ENCODE measurements at places on chromosomes 7 and 10.

DNA sequence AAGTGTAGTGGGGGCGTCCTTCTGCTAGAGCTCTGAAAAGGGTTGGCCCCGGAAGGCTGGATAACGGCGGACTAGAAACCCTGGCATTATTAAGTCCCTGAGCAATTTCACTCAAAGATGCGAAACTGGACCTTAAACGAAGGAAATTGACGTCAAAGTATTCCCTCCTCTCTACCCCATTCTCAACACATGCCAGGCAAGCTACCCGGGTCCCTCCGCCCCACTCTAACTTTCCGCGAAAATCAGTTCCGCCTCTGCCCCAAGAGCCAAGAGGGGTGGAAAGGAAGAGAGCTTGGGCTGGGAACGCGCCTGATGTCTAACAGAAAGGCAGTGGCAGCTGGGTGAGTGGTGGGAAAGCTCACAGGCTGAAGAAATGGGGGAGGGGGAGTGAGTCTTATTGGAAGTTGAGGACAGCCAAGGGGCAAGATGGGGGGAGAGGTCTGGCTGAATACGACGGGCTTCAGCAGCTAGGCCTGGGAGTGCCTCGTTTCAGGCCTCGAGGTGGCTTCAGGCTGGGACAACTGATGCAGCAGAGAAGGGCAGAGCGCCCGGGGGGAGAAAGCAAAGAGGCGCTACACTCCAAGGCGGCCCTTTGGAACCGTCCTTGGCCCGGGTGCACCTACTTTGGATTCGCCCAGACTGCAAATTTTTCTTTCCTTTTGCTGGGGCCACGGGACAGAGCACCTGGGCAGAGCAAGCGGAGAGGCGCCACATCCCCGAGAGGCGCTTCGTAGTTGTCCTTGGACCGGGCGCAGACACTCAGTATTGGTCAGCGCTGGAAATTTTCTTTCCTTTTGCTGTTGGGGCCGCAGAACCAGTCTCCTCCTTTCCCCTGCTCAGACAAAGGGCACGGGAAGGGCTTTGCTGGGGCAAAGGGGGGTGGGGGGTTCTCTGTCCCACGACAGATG, 2.0 kb upstream of the FEZF1 start:
- DNase-seq = no peak

DNA sequence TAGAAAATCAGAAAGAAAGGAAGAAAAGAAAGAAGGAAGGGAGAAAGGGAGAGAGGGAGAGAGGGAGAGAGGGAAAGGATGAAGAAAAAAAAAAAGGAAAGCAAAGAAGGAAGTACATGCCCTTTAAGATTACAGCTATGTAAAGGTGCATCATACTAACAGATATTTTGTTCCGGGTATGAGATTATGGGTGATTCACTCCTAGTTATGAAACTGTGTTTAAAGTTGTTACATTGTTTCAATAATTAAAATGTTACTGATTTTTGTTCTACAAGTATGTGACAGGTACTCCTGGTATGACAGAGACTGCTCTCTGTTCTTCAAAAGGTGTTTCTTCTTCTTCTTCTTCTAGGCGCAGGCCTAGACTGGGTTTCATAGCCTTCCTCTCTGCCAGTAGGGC, 808.9 kb downstream of the GRID1 start:
- no peak for DNase-seq

GRCh38 chr10:22434521-22434920, 89.2 kb downstream of the SPAG6 start:
- DNase-seq = no peak

DNA sequence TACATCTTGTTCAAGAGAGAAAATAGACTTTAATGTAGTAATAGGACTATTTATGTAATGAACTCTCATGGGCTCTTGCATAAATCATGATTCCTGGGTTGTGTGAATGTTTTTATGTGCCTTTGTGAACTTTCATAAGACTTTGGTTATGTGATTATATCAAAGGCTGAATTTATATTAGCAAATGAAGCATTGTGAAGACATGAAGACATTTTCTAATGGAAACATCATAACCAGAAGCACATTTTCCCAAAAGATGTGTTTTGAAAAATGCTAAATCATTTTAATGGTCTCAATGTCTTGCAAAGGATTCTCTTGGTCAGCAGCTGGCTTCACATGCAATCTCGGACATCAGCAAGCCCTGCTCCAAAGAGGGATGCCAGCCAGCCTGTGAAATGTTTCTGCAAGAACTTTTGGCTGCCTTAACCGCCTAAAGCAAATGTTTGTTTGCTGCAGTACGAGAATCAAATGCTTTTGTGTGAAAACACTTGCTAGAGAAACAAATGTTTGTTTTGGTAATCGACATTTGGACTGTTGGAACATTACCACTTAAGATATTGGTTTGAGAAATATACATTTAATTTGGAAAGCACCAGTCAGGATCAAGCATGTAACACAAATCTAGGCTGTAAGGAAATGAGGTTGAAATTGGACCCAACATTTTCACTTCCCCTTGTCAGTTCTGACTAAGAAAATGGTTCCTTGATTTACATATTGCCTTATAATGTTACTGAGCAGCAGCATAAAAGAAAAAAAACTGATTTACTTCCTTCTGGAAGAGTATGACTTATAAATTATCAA, 102.1 kb downstream of the RTKN2 start:
- DNase-seq = peak; percentile 6

- no peak for DNase-seq
Observed at GRCh38 chr10:99869581-99870122, 87.2 kb downstream of the ABCC2 start.

DNA sequence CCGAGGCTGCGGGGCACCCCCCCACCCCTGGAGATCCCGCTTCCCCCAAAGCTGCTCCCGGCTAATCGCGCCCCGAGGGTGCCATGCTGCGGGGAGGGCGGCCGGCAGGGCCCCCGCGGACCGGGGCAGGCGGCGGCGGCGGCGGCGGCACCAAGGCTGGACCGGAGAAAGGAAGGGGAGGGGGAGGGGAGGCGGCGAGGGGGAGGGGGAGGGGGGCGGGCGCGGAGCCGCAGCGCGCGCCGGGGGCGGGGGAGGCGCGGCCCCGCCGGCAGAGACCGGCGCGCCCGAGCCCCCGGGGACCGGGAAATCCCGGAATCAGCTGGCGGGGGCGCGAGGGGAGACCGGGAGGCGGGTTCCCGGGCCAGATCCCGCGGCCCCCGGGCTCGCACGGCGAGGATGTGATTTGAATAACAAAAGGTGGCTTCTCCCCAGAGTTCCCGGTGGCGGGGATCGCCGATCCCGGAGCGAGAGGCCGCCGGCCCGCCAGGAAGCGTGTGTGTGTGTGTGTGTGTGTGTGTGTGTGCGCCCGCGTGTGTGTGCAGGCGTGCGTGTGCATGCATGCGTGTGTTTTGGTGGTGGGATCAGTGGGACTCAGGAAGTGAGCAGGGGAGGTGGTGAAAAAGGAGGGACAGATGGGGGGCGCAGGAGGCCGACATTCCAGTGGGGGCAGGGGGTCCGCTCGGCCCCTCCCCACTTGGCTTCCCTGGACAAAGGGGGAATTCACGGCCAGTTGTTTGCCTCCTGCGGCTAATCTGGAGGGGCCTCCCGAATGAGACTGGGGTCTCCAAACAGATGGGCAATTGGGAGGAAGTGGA, 99.5 kb downstream of the HIP1 start:
- peak; percentile 37 for DNase-seq

DNA sequence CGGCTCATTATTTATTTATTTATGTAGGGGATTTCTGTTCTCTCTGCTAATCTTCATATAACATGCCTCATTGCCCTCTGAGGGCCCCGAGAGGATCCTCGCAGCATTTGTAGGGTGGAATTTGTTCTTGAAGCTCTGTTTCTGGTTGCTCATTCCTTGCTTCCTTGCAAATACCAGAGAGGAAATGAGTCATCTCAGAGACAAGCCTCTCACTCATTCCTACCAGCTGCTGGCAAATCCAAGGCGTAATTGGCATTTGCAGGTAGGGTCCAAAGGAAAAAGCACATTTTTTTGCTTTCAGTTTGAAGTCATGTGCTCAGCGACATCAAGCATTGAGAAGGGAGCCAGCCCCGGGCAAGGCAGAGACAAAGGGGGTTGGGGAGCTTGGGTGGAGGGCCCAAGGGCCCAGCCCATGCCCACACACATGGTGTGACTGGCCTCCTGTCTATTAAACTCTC, 501.6 kb downstream of the GALNT17 start:
- peak; percentile 98 for DNase-seq

DNA sequence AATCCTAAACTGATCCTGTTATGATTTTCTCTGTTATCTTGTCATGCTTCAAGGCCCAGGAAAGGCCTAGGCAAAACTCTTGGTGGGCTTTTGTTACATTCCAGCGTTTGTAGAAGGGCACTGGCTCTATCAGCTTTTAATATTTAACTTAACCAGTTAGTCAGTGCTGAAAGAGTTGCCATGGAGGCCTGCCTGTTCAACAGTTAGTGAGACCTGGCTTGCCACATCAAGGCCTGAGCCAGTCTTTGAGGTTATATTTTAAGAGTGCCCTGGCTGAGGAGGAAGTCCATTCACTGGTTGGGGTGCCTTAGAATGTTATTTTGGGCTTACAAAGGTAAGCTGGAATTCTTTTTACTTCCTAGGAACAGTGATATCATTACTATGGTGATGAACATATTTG, 144.1 kb upstream of the NRG3 start:
- no peak for DNase-seq

DNA sequence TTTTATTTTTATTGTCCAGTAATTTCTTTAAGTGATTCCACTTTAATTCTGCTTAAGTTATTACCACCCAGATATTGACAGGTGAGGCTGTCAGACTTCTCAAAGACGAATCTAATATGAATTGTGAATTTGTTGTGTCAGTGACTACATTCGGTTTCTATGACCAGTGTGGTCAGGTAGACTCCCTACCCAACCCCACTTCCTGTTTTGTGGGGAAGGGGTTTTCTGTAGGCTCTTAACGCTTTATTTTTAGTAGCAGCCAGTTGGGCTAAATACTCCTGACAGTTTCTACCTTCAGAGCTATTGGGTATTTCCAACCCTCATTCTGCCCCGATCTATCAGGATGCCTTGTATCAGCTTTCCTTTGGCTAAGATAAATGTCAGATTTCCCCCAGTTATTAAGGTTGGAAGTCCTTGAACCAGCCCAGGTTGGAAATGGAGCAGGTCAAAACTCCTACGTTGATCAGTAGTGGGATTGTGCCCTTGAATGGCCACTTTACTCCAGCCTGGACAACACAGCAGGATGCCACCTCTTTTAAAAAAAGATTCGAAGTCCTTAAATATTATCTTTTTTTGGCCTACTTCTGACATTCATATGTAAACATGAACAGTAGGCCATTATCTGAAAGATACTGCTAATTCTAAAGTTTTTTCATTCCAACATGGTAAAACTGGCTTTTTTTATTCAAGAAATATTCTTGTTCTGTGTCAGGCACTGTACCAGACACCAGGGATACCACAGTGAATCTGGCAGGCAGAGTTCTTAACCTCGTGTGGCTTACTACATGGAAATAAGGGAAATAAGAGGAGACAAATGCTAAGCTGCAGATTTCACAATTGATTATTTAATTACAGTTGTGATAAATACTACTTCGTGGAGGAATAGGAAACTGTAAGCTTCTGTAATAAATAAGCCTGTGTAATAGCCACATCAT, 133.3 kb upstream of the SAMD8 start:
- DNase-seq = no peak

DNA sequence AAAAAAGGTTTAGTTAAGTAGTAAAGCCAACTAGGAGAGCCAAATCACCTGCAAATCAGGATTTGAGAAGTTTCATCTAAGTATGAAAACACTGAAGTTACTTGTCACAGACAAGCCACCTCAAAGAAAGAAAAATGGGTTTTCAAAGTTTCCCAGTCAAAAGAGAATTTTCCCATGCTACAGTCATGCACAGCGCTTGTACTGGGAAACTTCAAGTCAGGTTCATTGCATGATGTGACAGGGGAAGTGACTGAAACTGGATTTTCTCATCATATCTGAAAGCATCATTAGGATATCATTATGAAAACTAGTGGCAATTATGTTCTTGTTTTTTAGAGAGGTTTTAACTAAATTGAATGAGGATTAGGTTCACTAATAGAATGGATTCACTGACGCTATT, 167.0 kb downstream of the SGMS1 start:
- DNase-seq = no peak

DNA sequence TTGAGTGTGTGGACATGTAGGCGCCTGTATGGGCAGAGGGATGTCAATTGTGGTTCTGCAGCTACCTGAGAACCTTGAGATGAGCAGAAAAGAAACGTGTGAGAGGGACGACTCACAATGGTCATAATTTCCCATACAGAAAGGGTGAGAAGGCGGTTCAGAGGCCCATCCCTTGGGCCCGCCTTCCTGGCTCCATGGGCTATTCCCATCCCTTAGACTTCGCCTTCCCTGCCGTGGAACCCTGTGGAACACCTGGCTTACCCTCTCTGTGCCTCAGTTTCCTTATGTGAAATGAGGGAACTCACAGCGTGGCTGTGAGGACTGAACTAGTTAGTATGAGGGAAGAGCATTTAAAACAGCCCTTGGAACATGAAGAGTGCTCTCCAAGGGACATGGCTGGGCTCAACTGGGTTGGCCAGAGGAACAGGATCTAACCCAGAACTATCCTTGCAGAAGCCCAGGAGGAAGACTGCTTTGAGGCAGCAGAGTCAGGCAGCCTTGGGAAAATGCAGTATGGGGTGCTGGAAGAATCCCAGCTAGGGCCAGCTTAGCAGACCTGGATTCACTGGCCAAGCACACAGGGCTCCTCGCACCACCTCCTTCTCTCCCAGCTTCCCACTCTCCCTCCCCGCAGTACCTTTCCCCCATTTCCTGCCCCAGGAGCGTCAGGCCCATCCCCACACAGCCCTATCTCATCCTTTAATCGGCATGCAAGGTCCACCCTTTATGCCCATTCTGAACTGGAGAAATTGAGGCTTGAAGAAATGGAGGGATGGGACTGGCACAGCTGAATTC, 11.1 kb upstream of the ZMIZ1 start:
- no peak for DNase-seq

GRCh38 chr7:111639934-111640333, 77.6 kb upstream of the IMMP2L start:
- DNase-seq = peak; percentile 9

GRCh38 chr10:132607491-132607890, 69.9 kb downstream of the INPP5A start:
- no peak for DNase-seq

GRCh38 chr10:127344346-127344745, 148.0 kb upstream of the INSYN2A start:
- no peak for DNase-seq

- DNase-seq = peak; percentile 32
Observed at GRCh38 chr7:80453699-80454340, 58.0 kb downstream of the GNAT3 start.

DNA sequence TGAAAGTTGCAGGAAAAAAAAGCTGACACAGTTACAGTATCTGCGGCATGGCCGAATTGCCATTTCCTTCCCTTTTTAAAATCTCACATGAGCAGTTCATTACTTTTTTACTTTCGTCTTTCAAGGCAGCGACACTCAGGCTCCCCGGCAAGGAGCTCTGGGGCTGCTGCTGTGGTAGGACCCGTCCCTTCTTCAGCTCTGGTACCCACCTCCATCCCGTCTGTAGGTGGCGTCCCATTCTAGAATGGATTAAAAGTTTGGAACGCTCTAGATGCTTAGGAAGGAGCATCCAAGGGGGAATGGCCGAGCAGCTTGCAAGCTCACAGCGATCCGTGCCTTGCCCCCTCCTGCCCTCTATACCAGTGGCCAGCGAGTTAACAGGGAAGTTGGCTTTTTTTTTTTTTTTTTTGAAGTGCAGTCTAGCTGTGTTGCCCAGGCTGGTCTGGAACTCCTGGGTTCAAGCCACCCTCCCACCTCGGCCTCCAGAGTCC, 22.8 kb upstream of the TTYH3 start:
- DNase-seq = peak; percentile 47

All from fibroblast of skin of back (primary cell).